ENCODE measurements at places on chromosomes 16 and 17. TPM values are rescaled to one million over a fixed set of nuclear protein-coding genes. Genes with fewer than 3 reads are reported as not detected.

- peaks cover 8% of the 10 kb centered on the region for H3K27me3 ChIP-seq
- no peak overlapping the region for H3K4me3 ChIP-seq
- no peak for DNase-seq
- H3K4me1 ChIP-seq, result no peaks in the 10 kb centered on the region
- H3K27ac ChIP-seq, result no peak overlapping the region
Observed at GRCh38 chr16:83568345-83568744, 239.4 kb upstream of the HSBP1 start.

GRCh38 chr16:88491560-88492310 lies 38.7 kb downstream of the ZFPM1 start:
- no peak overlapping the region for H3K4me3 ChIP-seq
- H3K27me3 ChIP-seq, result no peaks in the 10 kb centered on the region
- no peak overlapping the region for H3K27ac ChIP-seq
- no peaks in the 10 kb centered on the region for H3K4me1 ChIP-seq
- H3K36me3 ChIP-seq, result no peaks in the 10 kb centered on the region
- DNase-seq, result no peak

GRCh38 chr17:82786427-82786826 lies 34.6 kb downstream of the TBCD start:
- DNase-seq, result no peak
- peaks cover 5% of the 10 kb centered on the region for H3K4me1 ChIP-seq
- no peak overlapping the region for H3K27ac ChIP-seq

DNA sequence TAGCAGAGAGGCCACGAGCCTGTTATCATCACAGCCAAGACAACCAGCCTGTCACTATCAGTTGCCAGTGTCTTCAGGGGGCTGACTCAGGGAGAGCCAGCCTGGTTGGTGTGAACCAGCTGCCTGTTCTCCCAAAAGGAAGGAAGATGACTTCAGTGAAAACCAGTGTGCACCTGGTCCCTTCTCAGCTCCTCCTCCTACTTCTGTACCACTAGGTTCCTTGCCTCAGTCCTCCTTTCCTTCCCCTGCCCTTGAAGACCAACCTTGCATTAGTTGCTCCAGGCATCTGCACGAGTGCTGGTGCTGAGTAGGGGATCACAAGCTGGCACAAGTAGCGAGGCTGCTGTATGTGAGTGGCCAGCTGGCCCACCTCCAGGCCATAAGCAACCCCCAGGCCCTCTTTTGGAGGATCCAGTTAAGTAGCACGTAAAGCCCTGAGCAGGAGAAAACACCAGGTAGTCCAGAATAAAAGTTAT lies 8.5 kb downstream of the TUBG1 start:
- H3K36me3 ChIP-seq, result peaks cover 24% of the 10 kb centered on the region
- H3K4me3 ChIP-seq, result no peak overlapping the region
- no peaks in the 10 kb centered on the region for H3K27me3 ChIP-seq
- H3K27ac ChIP-seq, result no peak overlapping the region

GRCh38 chr16:28537076-28537475 lies 1.7 kb downstream of the NUPR1 start:
- H3K27ac ChIP-seq, result no peak overlapping the region
- DNase-seq, result no peak

GRCh38 chr16:73058616-73059409 lies 10.9 kb upstream of the ZFHX3 start:
- peaks cover 70% of the 10 kb centered on the region for H3K27me3 ChIP-seq
- H3K36me3 ChIP-seq, result no peaks in the 10 kb centered on the region
- DNase-seq, result no peak
- H3K27ac ChIP-seq, result no peak overlapping the region
- H3K4me3 ChIP-seq, result peak overlapping the region; percentile 73
- H3K4me1 ChIP-seq, result peaks cover 11% of the 10 kb centered on the region

- no peaks in the 10 kb centered on the region for H3K27me3 ChIP-seq
- H3K4me1 ChIP-seq, result peaks cover 2% of the 10 kb centered on the region
- H3K36me3 ChIP-seq, result peaks cover 24% of the 10 kb centered on the region
- no peak overlapping the region for H3K27ac ChIP-seq
- H3K4me3 ChIP-seq, result no peak overlapping the region
Observed at GRCh38 chr16:56409195-56409594, 16.1 kb downstream of the AMFR start.

- H3K4me3 ChIP-seq, result no peak overlapping the region
- peak; percentile 68 for DNase-seq
- H3K27ac ChIP-seq, result no peak overlapping the region
- no peaks in the 10 kb centered on the region for H3K36me3 ChIP-seq
- peaks cover 23% of the 10 kb centered on the region for H3K27me3 ChIP-seq
- H3K4me1 ChIP-seq, result peaks cover 3% of the 10 kb centered on the region
Observed at GRCh38 chr16:2194166-2194834, 2.1 kb downstream of the CASKIN1 start.

- H3K36me3 ChIP-seq, result no peaks in the 10 kb centered on the region
- no peak overlapping the region for H3K4me3 ChIP-seq
- no peak for DNase-seq
- peaks cover 41% of the 10 kb centered on the region for H3K27me3 ChIP-seq
Observed at GRCh38 chr17:11241611-11242226, 706 bp downstream of the SHISA6 start.

DNA sequence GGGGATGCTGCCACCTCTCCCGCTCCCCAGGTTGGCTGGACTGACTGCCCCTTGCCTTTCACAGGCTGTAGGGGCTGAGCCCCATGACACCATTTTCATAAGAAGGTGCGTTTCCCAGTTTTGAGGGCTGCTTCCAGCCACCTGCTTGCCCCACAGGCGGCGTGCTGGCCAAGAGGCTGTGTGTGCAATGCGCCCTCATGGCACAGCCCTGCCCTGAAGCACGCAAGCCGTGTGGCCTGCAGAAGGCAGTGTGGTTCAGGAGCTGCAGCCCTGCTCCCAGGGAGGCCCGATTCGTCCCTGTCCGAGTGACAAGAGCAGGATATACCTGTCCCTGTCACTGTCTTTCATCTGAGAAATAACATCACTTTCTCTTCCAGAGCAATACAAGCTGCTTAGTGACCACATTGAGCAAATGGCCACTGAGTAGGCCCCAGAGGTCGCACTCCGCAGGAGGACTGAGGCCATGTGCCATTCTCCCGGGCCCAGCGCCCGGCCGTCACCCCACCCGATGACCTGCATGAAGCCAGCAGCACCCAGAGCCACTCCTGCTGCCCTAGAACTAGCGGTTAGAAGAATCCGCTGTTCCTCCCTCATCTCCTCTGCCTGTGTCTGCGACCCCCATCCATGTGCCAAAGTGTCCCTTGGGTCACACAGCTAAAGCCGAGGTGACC lies 24.2 kb downstream of the CIBAR2 start:
- no peak overlapping the region for H3K27ac ChIP-seq
- peaks cover 33% of the 10 kb centered on the region for H3K4me1 ChIP-seq
- no peak for DNase-seq
- H3K4me3 ChIP-seq, result no peak overlapping the region
- no peaks in the 10 kb centered on the region for H3K36me3 ChIP-seq

The TMC5 gene
- total RNA-seq, result not detected

DNA sequence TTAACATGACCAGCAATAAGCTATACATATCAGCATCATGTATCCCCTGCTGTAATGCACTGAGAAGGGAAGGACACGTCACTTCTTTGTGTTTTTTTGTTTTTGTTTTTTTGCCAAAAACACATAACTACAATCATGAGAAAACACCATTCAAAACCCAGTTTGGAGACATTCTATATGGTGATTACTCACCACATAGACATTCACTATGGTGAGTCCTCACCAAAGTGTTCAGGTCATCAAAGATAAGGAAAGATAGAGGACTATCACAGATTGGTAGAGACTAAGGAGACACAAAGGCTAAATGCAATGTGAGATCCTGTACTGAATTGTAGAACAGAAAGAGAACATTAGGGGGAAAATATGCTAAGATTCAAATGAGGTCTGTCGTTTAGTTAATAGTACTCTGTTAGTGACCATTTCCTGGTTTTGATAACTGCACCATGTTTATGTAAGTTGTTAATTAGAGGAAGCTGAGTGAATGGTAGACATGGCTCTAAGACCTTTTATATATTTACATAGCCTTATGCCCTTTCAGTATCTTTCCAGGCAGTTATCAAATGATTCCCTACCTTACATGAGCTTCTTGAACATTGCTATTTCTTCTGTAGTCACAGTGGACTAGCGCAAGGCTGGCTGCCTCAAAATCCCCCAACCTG lies 46.6 kb downstream of the PIK3R5 start:
- DNase-seq, result no peak
- H3K4me3 ChIP-seq, result no peak overlapping the region
- peaks cover 58% of the 10 kb centered on the region for H3K4me1 ChIP-seq
- peaks cover 52% of the 10 kb centered on the region for H3K36me3 ChIP-seq
- peak overlapping the region; percentile 55 for H3K27ac ChIP-seq
- no peaks in the 10 kb centered on the region for H3K27me3 ChIP-seq

DNA sequence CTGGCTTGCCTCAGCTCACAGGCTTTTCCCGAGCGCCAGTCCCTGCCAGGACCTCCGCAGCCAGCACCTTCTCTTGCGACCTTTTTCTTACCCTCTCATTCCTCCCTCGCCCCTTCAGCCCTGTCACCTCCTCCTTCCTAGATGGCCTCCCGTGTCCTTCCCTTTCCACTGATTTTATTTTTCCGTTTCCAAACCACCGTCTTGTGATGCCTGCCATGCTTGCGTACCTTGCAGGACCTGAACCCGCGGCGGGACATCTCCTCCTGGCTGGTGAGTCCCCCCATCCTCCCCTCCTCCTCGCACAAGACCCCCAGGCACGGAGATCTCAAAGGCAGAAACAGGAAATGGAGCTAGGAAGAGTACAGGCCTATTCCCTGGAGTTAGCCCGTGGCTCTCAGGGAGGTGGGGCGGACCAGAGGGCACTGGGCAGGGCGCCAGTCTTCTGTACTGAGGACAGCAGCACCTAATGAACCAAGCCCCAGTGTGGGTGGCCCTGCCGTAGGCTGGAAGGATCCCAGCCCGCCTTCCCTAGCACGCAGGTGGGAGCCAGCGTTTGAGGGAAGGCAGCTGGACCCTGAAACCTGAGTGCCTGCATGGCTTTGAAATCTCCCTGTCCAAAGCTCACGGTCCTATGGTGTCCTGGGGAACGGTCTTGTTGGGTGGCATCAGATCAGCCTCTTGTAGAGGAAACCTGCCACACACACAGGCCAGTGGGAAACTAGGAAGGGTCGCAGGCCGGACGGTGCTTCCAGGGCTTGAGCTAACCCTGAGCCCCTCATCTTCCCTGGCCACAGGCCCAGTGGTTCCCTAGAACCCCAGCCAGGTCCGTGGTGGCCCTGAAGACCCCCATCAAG lies 612 bp downstream of the CISD3 start:
- peak; percentile 39 for DNase-seq
- H3K36me3 ChIP-seq, result peaks cover 32% of the 10 kb centered on the region
- H3K27ac ChIP-seq, result peak overlapping the region; percentile 94
- no peaks in the 10 kb centered on the region for H3K27me3 ChIP-seq
- H3K4me1 ChIP-seq, result peaks cover 80% of the 10 kb centered on the region

The NEK8 gene
- 3.9 TPM for total RNA-seq

Data from activated CD8-positive, alpha-beta T cell treated with anti-CD3 and anti-CD28 coated beads for 36 hours (primary cell).